Stimulated activated CD8-positive, alpha-beta memory T cell treated with anti-CD3 and anti-CD28 coated beads, Interleukin-15, amount 100 ng/mL, for 48 hours (primary cell): ENCODE measurements at places on chromosomes 1 and 21.

- DNase-seq = no peak
These were observed 1.3 kb upstream of the TXNIP start for GRCh38 chr1:145997718-145998023.

- DNase-seq = no peak
These were observed 279.0 kb downstream of the PTPRU start for GRCh38 chr1:29515170-29515955.

- no peak for DNase-seq
These were observed 991 bp downstream of the SELENBP1 start for GRCh38 chr1:151371370-151372057.

- no peak for DNase-seq
These were observed 159.8 kb downstream of the PBX1 start for GRCh38 chr1:164718821-164719220.

DNA sequence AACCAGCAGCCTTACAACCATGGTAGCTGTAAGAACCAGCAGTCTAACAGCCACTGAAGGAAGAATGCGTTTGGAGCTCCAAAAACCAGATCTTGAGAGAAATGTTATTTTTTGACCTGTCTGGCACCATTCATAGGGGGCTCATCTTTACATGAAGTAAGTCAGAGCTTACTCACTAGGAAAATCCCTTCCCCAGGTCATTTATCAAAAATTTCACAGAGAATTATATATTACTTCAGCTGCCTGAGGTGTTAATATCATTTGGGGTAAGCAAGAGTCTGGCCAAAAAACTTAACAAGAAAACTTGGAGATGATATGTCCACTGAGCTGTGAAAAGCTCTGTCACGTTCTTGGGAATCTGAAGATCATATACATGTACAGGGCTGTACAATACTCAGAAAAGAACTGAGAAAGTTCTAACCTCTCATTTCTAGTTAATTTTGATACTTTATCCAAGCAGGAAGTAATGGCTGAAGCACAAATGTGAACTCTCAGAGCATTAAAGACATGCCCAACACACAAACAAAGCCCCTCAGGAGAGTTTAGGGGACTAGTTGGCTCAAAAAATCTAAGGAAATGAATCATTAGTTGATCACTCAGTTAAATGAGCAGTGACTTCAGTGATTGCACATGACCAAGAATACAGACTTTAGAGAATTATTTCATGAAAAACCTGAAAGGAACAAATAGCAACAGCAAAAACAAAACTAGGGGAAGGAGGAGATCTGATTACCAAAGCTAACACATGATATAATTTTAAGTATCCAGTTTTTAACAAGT, 681.1 kb downstream of the LTN1 start:
- no peak for DNase-seq

DNA sequence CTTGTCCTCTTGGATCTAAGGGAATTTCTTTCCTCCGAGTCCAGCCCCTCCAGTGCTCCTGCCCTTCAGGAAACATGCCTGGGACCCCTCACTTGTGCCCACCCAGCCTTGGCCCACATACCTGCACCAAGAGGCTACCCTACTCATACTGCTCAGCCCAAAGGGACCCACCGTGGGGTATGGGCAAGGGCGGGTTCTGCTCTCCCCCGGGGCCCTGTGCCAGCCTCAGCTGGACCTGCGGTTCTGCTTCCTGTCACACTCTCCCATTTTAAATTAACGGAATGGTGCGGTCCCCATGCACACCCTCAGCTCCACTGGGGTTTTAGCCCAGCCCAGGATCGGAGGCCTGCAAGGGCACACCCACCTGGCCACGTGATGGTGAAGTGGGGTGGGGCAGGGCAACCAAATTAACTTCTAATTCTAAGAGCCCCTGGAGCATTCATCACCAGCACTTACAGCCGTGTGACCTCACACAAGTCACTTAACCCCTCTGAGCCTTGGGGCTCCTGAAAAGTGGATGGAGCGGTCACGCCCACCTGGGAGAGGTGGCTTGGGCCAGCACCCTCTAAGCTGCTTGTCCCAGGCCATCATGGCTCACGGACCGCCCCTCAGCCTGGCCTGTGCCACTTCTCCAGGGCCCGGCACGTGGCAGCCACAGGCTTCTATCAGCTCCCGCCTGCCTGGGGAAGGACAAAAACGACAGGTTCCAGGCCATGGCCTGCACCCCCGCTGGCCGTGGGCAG, 28.3 kb downstream of the TP73 start:
- DNase-seq = no peak

DNA sequence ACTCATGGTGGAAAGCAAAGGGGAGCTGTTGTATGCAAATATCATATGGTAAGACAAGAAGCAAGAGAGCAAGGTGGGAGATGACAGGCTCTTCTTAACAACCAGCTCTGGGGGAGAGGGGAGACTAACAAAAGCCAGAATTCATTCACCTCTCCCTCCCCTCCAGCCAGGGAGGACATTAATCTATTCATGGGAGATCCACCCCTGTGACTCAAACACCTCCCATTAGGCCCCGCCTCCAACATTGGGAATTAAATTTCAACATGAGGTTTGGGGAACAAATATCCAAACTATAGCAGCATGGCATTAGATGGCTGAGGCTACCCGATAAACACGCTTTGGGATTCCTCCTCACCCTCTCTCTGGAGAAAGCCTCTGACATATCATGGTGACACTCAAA, 210.6 kb downstream of the RHOU start:
- no peak for DNase-seq

- DNase-seq = no peak
These were observed 9.2 kb downstream of the UAP1 start for GRCh38 chr1:162570718-162571117.

GRCh38 chr21:30206551-30207251, 9.2 kb downstream of the CLDN8 start:
- DNase-seq = no peak

DNA sequence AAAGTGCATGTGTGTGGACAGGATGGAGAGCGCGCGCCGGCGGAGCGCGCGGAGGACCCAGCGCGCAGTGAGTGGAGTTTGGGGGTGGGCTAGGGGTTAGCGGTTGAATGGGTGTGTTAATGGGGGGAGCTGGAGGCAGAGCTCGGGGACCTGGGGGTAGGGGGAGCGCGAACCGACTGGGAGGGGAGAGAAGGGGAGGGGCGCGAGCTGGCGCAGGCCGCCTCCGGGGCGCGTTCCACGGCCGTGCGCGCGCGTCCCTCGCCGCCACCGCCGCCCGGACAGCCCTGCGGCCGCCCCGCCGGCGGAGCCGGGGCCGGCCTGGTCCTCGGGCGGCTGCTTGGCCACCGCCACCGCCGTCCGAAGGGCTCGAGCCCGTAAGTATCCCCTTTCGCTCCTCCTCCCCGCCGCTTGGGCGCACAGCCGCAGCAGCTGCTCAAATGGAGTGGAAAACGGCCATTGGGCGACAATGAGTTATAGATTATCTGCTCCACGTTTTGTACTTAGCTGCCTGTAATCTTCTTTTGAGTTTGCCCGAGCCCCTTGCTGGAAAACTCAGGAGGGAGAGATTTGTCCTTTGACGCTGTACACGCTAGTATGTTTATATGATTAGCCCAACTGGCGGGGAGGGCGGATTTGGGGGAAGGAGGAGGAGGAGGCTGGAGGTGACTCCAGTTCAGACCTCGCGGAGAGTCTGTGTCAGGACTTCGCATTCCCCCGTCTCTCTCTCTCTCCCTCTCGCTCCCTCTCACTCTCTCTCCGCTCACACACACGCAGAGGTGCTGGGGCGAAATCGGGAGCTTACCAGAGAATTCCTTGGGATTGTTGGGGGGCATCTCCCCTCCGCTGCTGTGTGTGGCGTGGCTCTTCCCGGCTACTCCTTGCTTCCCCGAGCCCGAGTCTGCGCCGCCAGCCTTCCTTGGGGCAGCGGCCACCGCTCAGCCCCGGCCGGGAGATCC, at the start of gene ADGRL2:
TSS of gene ADGRL2 (plus strand) at position 240 of the 956 bp plus-strand sequence. CDS start 36,051 bp downstream, outside the sequence.
- DNase-seq = no peak

DNA sequence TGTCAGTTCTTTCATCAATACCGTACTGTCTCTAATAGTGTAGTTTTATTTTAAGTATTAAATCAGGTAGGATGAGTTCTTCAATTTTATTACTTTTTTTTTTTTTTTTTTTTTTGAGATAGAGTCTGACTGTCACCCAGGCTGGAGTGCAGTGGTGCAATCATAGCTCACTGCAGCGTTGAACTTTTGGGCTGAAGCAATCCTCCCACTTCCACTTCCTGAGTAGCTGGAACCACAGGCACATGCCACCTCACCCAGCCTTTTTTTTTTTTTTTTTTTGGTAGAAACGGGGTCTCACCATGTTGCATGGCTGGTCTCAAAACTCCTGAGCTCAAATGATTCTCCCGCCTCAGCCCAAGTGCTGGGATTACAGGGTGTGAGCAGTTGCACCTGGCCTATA, 44.3 kb downstream of the INAVA start:
- no peak for DNase-seq

- DNase-seq = no peak
These were observed 70.3 kb downstream of the SIM2 start for GRCh38 chr21:36769051-36769839.
